ENCODE measurements at places on chromosomes 12 and 14.
A peak's percentile ranks its signal among the peaks of the same experiment; 100 is the strongest.

GRCh38 chr14:60085085-60085484, 6.6 kb upstream of the PCNX4 start:
- no peaks in the 10 kb centered on the region for H3K36me3 ChIP-seq
- H3K27ac ChIP-seq: no peak overlapping the region
- DNase-seq: no peak
- H3K27me3 ChIP-seq: no peaks in the 10 kb centered on the region
- H3K4me3 ChIP-seq: no peak overlapping the region
- H3K4me1 ChIP-seq: peaks cover 1% of the 10 kb centered on the region

DNA sequence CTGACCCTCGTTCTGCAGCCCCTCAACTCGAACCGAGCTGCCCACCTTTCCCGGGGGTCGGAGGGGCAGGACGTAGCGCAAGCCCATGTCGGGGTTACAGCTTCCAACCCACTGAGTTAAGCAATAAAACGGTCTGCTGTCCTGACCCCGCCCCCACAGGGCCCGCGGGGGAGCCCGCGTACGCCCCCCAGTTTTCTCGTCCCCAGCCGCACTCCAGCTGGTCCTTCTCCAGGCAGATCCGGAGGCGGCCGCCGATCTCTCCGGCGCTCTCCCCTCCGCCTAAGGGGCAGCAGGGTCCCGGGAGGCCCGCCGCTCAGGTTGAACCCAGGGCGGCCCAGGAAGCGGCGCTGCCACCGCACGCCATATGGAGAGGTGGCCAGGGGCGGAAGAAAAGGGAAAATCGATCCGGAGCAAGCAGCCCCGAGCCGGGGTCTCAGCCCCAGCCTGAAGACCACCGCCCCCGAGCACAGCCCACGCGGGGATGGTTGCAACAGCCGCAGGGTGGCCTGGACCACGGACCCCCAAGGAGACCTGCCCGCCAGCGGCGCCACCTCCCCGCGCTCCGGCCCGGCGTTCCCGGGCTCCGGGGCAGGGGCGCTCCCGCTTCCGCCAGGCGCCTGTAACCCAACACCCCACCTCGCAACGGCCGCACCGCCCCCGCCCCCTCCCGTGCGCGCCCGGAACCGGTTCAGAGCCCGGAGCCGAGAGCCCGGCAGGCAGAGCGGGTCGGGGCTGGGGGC, 760 bp downstream of the ACTN1 start:
- H3K27ac ChIP-seq: peak overlapping the region; percentile 98
- peak overlapping the region; percentile 99 for H3K4me3 ChIP-seq
- peak; percentile 90 for DNase-seq
- peaks cover 11% of the 10 kb centered on the region for H3K4me1 ChIP-seq
- H3K36me3 ChIP-seq: no peaks in the 10 kb centered on the region

- no peaks in the 10 kb centered on the region for H3K36me3 ChIP-seq
- H3K4me1 ChIP-seq: peaks cover 16% of the 10 kb centered on the region
- no peak overlapping the region for H3K4me3 ChIP-seq
- no peak overlapping the region for H3K27ac ChIP-seq
Measured at GRCh38 chr14:104294628-104294982, 156.2 kb downstream of the KIF26A start.

GRCh38 chr14:84409435-84409834, 1120.5 kb upstream of the FLRT2 start:
- DNase-seq: no peak
- no peaks in the 10 kb centered on the region for H3K27me3 ChIP-seq
- no peak overlapping the region for H3K27ac ChIP-seq
- H3K36me3 ChIP-seq: peaks cover 3% of the 10 kb centered on the region
- no peak overlapping the region for H3K4me3 ChIP-seq

DNA sequence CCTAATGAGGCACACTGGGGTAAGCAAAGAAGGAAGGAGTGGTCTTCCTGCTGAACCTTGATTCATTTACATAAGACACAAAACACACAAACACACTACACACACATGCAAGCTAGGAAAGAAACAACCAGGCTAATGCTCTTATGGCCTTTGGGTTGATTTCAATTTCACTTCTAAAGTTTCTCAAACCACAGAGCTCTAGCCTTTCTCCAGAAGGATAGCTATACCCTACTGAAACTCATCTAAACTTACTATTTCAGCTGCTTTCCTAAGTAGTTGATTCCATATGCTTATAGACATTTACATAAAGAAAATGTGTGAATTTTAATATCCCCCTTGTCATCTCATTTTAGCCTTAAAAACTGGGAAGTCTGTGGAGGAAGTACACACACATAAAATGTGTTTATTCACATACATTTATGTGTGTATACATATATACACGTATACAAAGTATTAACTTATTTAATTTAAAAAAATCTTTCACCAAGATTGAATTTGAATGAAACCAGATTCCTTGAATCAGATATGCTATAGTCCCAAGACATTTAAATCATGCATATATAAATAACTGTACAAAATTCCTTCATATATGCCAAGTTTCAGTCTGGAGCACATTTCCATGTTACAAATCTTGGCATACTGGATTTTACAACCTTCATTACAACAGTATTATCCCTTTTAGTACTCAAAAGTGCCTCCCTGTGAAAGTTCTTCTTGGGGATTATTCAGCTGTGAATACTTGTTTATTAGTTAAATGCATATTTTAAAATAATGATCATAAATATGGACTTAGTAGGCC, 231.8 kb upstream of the NPAS3 start:
- H3K27ac ChIP-seq: no peak overlapping the region
- H3K36me3 ChIP-seq: no peaks in the 10 kb centered on the region
- H3K27me3 ChIP-seq: no peaks in the 10 kb centered on the region
- H3K4me3 ChIP-seq: no peak overlapping the region
- DNase-seq: no peak
- H3K4me1 ChIP-seq: peaks cover 15% of the 10 kb centered on the region

DNA sequence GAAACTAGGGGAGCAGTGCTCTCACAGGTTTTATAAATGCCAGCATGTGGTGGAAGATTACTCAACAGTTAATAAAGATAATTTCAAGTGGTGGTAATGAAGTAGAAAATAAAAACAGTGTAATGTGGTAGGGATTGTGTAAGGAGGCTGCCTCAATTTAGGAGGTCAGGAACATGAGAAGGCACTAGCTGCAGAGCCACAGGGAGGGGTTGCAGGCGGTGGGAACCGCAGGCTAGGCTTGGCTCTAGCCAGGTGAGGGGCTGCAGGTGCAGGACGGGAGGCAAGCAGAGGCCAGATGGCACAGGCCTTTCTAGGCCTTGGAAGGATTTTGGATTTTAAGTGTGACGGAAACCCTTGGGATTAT, 768 bp downstream of the METTL25 start:
- H3K4me1 ChIP-seq: peaks cover 22% of the 10 kb centered on the region
- H3K4me3 ChIP-seq: peak overlapping the region; percentile 95
- no peak overlapping the region for H3K27ac ChIP-seq
- peaks cover 24% of the 10 kb centered on the region for H3K36me3 ChIP-seq
- DNase-seq: peak; percentile 36
- H3K27me3 ChIP-seq: no peaks in the 10 kb centered on the region

Measured in neural progenitor cell (in vitro differentiated cells).